Smooth muscle cell of the pulmonary artery (primary cell): ENCODE measurements at places on chromosomes 11 and 22. TPM values are rescaled to one million over a fixed set of nuclear protein-coding genes. Genes with fewer than 3 reads are reported as not detected.

The SLC1A2 gene
- 1.9 and 4.5 TPM in 2 replicates for total RNA-seq

The PATZ1 gene
- total RNA-seq = 14.6 and 15.7 TPM in 2 replicates

The SYT9 gene
- 0.07 TPM in 1 of 2 replicates, not detected in the other for total RNA-seq

The SLC22A9 gene
- total RNA-seq = not detected in 2 replicates

The OR56A5 gene
- not detected in 2 replicates for total RNA-seq

The GRK3 gene
- total RNA-seq = 1.2 and 2.3 TPM in 2 replicates

The ABCC8 gene
- total RNA-seq = not detected in 2 replicates

The GVQW3 gene
- total RNA-seq = 1.4 and 1.9 TPM in 2 replicates

The CCDC87 gene
- 0.56 and 0.59 TPM in 2 replicates for total RNA-seq

The CTTN gene
- 320 and 445 TPM in 2 replicates for total RNA-seq
